ENCODE measurements at places on chromosomes 2 and 18. TPM values are rescaled to one million over a fixed set of nuclear protein-coding genes. Genes with fewer than 3 reads are reported as not detected.

PGAP1 gene
- 6.5 TPM for total RNA-seq

CRYGD gene
- not detected for total RNA-seq

TET3 gene
- total RNA-seq = 30.8 TPM

GRCh38 chr2:121974897-121975661, 219.6 kb downstream of the TSN start:
- DNase-seq = no peak

GRCh38 chr2:136929531-136929930, 164.2 kb downstream of the THSD7B start:
- no peak for DNase-seq

GRCh38 chr2:70685771-70686171, 82.2 kb downstream of the ADD2 start:
- DNase-seq = no peak

DNA sequence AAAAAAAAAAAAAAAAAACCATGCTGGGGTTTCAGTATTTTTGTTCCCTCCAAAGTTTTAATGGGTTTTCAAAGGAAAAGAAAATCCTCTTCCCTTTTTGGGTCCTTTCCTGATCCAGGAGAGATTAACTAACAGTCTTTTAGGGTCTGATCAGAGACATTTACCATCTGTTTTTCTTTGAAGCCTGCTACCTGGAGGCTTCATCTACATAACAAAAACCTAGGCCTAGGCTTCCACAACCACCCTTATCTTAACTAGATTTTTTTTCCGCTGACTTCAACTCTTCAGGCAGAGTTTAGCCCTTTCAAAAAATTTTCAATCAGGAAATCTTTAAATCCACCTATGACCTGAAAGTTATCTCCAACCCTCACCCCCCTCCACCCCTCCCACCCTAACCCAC, 154.7 kb downstream of the MBD2 start:
- DNase-seq = no peak
